ENCODE measurements at places on chromosomes 7 and 10. TPM values are rescaled to one million over a fixed set of nuclear protein-coding genes. Genes with fewer than 3 reads are reported as not detected.
A peak's percentile ranks its signal among the peaks of the same experiment; 100 is the strongest.

GRCh38 chr7:148935451-148935850 is 51.4 kb upstream of the EZH2 start:
- H3K27me3 ChIP-seq = no peaks in the 10 kb centered on the region
- no peak for DNase-seq
- H3K36me3 ChIP-seq = no peaks in the 10 kb centered on the region
- H3K4me1 ChIP-seq = peaks cover 7% of the 10 kb centered on the region
- H3K27ac ChIP-seq = no peak overlapping the region

GRCh38 chr10:122132331-122132755 is 138.8 kb upstream of the BTBD16 start:
- no peak overlapping the region for H3K27ac ChIP-seq
- H3K36me3 ChIP-seq = peaks cover 7% of the 10 kb centered on the region
- H3K4me1 ChIP-seq = peaks cover 12% of the 10 kb centered on the region
- H3K4me3 ChIP-seq = no peak overlapping the region

DNA sequence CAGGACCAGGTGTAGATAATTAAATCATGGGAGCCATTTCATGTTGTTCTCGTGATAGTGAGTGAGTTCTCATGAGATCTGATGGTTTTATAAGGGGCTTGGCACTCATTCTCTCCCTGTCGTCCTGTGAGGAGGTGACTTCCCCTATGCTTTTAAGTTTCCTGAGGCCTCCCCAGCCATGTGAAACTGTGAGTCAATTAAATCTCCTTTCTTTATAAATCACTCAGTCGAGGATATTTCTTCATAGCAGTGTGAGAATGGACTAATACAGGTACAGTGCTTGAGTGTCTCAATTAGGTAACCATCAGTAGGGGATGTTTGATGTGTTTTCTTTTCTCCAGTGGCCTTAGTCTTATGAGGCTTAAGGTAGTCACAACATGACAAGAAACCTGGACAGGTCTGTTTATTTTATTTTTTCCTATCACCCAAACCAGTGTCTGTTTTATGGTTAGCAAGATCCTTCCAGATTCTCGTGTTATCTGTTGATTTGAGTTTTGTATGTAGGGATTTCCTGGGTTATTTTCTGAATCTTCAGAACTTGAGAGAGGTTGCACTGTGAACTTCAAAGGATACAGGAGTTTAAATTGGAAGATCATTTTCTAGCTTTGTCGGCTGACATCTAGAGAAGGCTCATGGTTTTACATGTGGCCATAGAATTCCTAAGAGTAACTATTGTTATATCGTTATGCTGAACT is 32.1 kb downstream of the UMAD1 start:
- no peaks in the 10 kb centered on the region for H3K36me3 ChIP-seq
- H3K4me1 ChIP-seq = no peaks in the 10 kb centered on the region
- no peak overlapping the region for H3K27ac ChIP-seq
- no peaks in the 10 kb centered on the region for H3K27me3 ChIP-seq

DNA sequence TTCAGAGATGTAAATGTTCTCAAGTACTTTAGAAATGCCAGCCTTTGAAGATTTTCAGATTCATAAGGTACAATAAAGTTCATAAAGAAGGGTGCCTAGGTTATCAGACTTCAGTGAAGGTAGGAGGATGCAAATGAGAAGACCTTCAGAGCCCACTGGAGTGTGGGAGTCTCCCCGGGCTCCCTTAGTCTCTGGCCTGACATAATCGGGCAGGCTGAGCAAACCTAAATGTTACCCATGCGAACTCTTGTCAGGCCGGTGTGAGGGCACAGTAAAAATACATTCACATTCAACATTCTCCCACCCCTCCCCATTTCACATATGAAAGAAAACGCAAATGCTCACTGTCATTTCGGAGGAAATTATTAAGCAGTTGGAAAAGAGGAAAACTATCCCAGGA is 102.6 kb upstream of the FEZF1 start:
- no peak overlapping the region for H3K4me3 ChIP-seq
- DNase-seq = no peak
- no peaks in the 10 kb centered on the region for H3K27me3 ChIP-seq
- no peaks in the 10 kb centered on the region for H3K36me3 ChIP-seq
- no peaks in the 10 kb centered on the region for H3K4me1 ChIP-seq

GRCh38 chr7:43764807-43765491 is 6.5 kb downstream of the BLVRA start:
- peak overlapping the region; percentile 55 for H3K27ac ChIP-seq
- H3K4me3 ChIP-seq = peak overlapping the region; percentile 45
- H3K4me1 ChIP-seq = peaks cover 47% of the 10 kb centered on the region
- no peaks in the 10 kb centered on the region for H3K36me3 ChIP-seq
- no peaks in the 10 kb centered on the region for H3K27me3 ChIP-seq

GRCh38 chr7:104306793-104307192 is 21.6 kb upstream of the LHFPL3 start:
- DNase-seq = no peak
- H3K36me3 ChIP-seq = no peaks in the 10 kb centered on the region
- no peaks in the 10 kb centered on the region for H3K4me1 ChIP-seq
- no peak overlapping the region for H3K4me3 ChIP-seq
- H3K27ac ChIP-seq = no peak overlapping the region

- no peaks in the 10 kb centered on the region for H3K27me3 ChIP-seq
- H3K4me3 ChIP-seq = no peak overlapping the region
- H3K36me3 ChIP-seq = no peaks in the 10 kb centered on the region
- DNase-seq = no peak
- peaks cover 38% of the 10 kb centered on the region for H3K4me1 ChIP-seq
- H3K27ac ChIP-seq = no peak overlapping the region
Measured at GRCh38 chr7:74480861-74481417, 27.2 kb downstream of the GTF2IRD1 start.

DNA sequence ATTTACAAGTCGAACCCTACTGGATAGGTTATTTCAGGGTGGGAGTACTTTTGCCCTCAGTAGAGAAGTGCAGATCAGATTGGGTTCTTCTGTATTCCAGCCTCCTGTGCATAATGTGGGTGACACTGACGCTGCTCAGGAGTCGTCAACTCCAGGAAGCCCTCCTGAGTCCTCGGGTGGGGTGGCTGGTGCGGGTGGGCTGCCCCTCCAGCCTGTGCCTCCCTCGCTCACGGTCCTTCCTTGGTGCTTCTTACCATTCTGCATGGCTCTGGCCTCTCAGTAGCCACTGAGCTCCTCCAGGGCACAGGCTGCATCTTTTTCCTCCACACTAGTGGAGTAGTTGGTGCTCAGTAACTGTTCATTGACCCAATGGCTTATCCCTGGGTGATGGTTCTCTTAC is 4.3 kb downstream of the CDH23 start:
- no peak for DNase-seq
- no peak overlapping the region for H3K4me3 ChIP-seq
- no peaks in the 10 kb centered on the region for H3K36me3 ChIP-seq
- H3K27ac ChIP-seq = no peak overlapping the region

- no peaks in the 10 kb centered on the region for H3K27me3 ChIP-seq
- no peaks in the 10 kb centered on the region for H3K36me3 ChIP-seq
- no peak for DNase-seq
- H3K27ac ChIP-seq = no peak overlapping the region
Measured at GRCh38 chr7:26444555-26444954, 152.9 kb downstream of the SNX10 start.

GRCh38 chr10:98258683-98259454 is 9.1 kb downstream of the LOXL4 start:
- peak; percentile 22 for DNase-seq
- H3K27me3 ChIP-seq = no peaks in the 10 kb centered on the region
- no peak overlapping the region for H3K4me3 ChIP-seq
- H3K27ac ChIP-seq = no peak overlapping the region
- H3K36me3 ChIP-seq = no peaks in the 10 kb centered on the region
- H3K4me1 ChIP-seq = peaks cover 24% of the 10 kb centered on the region

- H3K4me3 ChIP-seq = no peak within 1 kb of the TSS
- DNase-seq = no peak
- no peaks in the 10 kb centered on the region for H3K27me3 ChIP-seq
- H3K27ac ChIP-seq = no peak within 1 kb of the TSS
- H3K4me1 ChIP-seq = peaks cover 12% of the 10 kb centered on the region
Measured at GRCh38 chr10:103276896-103277712, at the start of gene INA. Gene INA (plus strand): TSS chr10:103277138. CDS start chr10:103277212, 74 bp downstream.

DNA sequence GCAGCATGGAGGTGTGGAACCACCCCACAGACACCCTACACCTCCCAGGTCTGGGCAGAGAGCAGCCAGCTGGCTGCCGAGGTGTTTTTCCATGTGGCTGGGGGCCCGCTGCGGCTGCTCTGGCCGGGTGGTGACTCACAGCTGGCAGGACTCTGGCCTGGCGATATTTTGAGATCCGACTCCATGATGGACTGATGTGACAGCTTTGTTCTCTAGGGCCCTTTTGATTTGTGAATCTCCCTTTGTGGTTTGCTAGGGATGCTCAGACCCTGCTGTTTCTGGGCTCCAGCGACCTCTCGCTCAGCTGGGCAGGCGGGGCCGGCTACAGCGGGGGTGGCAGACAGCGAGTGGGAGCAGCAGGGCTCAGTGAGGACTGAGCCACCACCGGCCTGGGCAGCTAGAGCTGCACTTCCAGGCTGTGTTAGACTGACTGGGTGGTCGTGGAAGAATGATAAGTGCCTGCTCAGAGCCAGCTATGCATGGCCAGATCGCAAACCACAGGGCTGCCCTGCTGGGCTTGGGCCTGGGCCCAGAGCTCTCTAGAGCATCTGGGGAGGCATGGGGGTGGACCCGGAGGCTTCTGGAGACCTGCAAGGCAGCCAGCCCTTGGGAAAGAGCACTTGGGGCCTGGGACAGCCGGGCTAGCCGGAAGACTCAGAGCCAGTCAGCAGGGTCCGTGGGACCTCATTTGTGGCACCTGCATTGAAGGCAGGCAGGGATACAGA is 46.2 kb upstream of the GDF10 start:
- no peaks in the 10 kb centered on the region for H3K27me3 ChIP-seq
- no peak overlapping the region for H3K27ac ChIP-seq
- H3K4me3 ChIP-seq = no peak overlapping the region

GRCh38 chr10:15485684-15486316 is 114.7 kb upstream of the FAM171A1 start:
- peaks cover 24% of the 10 kb centered on the region for H3K27me3 ChIP-seq
- H3K4me1 ChIP-seq = no peaks in the 10 kb centered on the region
- H3K4me3 ChIP-seq = no peak overlapping the region
- no peaks in the 10 kb centered on the region for H3K36me3 ChIP-seq
- no peak overlapping the region for H3K27ac ChIP-seq

GRCh38 chr7:159142730-159143129 is 1.9 kb downstream of the VIPR2 start:
- peaks cover 50% of the 10 kb centered on the region for H3K27me3 ChIP-seq
- no peak for DNase-seq
- H3K4me1 ChIP-seq = no peaks in the 10 kb centered on the region
- H3K4me3 ChIP-seq = no peak overlapping the region
- no peak overlapping the region for H3K27ac ChIP-seq
- H3K36me3 ChIP-seq = no peaks in the 10 kb centered on the region

- no peak overlapping the region for H3K4me3 ChIP-seq
- H3K27me3 ChIP-seq = no peaks in the 10 kb centered on the region
- no peak for DNase-seq
- H3K4me1 ChIP-seq = no peaks in the 10 kb centered on the region
- no peak overlapping the region for H3K27ac ChIP-seq
Measured at GRCh38 chr7:76411626-76412025, 2.1 kb upstream of the SSC4D start.

- DNase-seq = no peak
- no peaks in the 10 kb centered on the region for H3K27me3 ChIP-seq
- H3K4me1 ChIP-seq = peaks cover 19% of the 10 kb centered on the region
Measured at GRCh38 chr7:80842022-80842790, 76.6 kb downstream of the SEMA3C start.

GRCh38 chr7:124800386-124800785 is 34.8 kb upstream of the GPR37 start:
- H3K36me3 ChIP-seq = no peaks in the 10 kb centered on the region
- H3K4me3 ChIP-seq = no peak overlapping the region
- no peak overlapping the region for H3K27ac ChIP-seq

DNA sequence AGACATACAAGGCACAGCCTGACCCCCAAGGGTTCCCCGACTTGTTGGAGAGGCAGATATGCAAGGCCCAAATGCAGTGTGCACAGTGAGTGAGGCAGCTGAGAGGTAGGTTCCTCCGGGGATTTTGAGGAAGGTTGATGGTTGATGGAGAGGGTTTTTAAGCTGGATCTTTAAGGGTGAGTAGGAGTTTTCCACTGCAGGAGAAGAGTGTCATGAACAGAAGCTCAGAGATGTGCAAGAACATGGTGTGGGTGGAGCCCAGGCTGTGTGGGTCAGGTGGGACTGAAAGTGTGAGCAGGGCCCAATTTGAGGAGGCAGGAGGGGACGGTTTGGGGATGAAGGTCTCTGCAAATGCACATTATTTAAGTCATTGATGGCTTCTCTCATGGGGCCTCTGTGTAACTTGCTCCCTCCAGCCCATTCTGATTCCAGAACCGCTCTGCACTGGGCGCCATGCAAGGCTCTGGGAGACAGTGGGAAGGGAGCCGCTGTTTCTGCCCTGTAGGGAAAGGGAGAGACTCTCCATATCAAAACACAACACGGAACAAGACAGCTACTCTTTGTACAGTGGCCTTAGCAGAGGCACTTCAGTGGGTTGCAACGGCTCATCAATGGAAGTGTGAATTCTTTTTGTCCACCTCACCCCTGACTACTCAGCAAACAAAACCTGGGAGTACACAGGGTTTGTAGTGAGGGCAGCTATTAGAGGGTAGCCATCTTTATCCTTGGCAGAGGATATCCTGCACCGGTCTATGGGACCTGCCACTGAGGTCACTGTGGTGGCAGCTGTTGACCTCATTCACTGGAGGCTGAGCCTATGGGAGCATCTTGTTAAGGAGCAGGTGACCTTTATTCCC is 29.7 kb downstream of the RAMP3 start:
- DNase-seq = no peak
- no peaks in the 10 kb centered on the region for H3K4me1 ChIP-seq
- H3K4me3 ChIP-seq = no peak overlapping the region
- no peak overlapping the region for H3K27ac ChIP-seq
- H3K27me3 ChIP-seq = peaks cover 16% of the 10 kb centered on the region

- 0 out of 2 replicates have a peak overlapping the region, but pooled peaks have one; percentile 17 for H3K27ac ChIP-seq
- peaks cover 15% of the 10 kb centered on the region for H3K4me1 ChIP-seq
- no peaks in the 10 kb centered on the region for H3K36me3 ChIP-seq
- H3K4me3 ChIP-seq = no peak overlapping the region
- no peaks in the 10 kb centered on the region for H3K27me3 ChIP-seq
- peak; percentile 65 for DNase-seq
Measured at GRCh38 chr7:111232249-111233084, 141.5 kb downstream of the LRRN3 start.

GRCh38 chr10:117731121-117731791 is 188.7 kb downstream of the EMX2 start:
- H3K4me1 ChIP-seq = peaks cover 3% of the 10 kb centered on the region
- H3K27me3 ChIP-seq = peaks cover 73% of the 10 kb centered on the region
- H3K27ac ChIP-seq = no peak overlapping the region
- H3K4me3 ChIP-seq = no peak overlapping the region
- DNase-seq = no peak
- H3K36me3 ChIP-seq = no peaks in the 10 kb centered on the region

GRCh38 chr10:31875608-31876007 is 53.0 kb downstream of the ARHGAP12 start:
- H3K27me3 ChIP-seq = no peaks in the 10 kb centered on the region
- DNase-seq = no peak
- H3K4me1 ChIP-seq = peaks cover 3% of the 10 kb centered on the region
- H3K27ac ChIP-seq = no peak overlapping the region
- no peak overlapping the region for H3K4me3 ChIP-seq

The TFR2 gene
- total RNA-seq = not detected

The WNT8B gene
- total RNA-seq = 0.29 TPM

The GJD4 gene
- 0.33 TPM for total RNA-seq

The TMEM273 gene
- total RNA-seq = not detected

The KMT2E gene
- total RNA-seq = 27.4 TPM

The CDH23 gene
- not detected for total RNA-seq

The MUC12 gene
- 0.69 TPM for total RNA-seq

The ANKIB1 gene
- 25.1 TPM for total RNA-seq

The ABCB1 gene
- not detected for total RNA-seq

The ZNF92 gene
- total RNA-seq = 6.3 TPM

The PNLIPRP1 gene
- total RNA-seq = not detected

The PTPRN2 gene
- 3.6 TPM for total RNA-seq

The TMED4 gene
- total RNA-seq = 80.0 TPM

The RPP30 gene
- 57.8 TPM for total RNA-seq

The ZP3 gene
- total RNA-seq = 11.9 TPM

The SFMBT2 gene
- total RNA-seq = 2.1 TPM

The NUTM2A gene
- total RNA-seq = 0.18 TPM

Measured in PC-3 (cell line).